Iris pigment epithelial cell (primary cell): ENCODE measurements at places on chromosomes 7 and 10.
A peak's percentile ranks its signal among the peaks of the same experiment; 100 is the strongest.

- DNase-seq = no peak
These were observed 57.6 kb upstream of the PIK3CG start for GRCh38 chr7:106807474-106807873.

- no peak for DNase-seq
These were observed 578.3 kb downstream of the ETV1 start for GRCh38 chr7:13411151-13411550.

DNA sequence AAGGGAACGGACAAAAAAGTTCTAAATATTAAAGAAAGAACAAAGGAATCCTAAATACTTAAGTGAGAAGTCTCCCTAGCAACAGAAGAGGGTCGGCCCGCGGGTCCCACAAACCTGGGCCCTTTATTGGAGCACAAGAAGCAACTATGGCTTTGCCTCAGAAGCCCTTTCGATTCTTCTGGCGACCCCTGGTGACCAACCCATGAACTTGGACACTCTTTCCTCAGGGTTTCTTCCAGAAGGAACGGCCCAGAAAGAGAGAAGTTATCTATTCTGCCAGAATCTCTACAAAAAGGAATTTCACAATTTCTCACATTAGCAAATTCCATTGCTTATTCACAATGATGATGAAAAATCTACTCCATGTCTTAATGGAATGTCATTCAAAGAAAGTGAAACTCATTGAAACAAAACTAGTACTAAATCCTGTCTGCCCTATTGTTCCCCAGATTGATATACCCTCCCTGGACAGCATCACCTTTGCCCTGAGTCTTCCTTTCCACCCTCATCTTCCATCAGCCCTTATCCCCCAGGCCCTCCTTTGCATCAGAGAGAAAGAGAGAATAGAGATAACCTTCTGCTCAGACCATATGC, 43.7 kb downstream of the CPVL start:
- DNase-seq = peak; percentile 60

GRCh38 chr7:92925876-92926696, 89.7 kb upstream of the CDK6 start:
- DNase-seq = peak; percentile 48

DNA sequence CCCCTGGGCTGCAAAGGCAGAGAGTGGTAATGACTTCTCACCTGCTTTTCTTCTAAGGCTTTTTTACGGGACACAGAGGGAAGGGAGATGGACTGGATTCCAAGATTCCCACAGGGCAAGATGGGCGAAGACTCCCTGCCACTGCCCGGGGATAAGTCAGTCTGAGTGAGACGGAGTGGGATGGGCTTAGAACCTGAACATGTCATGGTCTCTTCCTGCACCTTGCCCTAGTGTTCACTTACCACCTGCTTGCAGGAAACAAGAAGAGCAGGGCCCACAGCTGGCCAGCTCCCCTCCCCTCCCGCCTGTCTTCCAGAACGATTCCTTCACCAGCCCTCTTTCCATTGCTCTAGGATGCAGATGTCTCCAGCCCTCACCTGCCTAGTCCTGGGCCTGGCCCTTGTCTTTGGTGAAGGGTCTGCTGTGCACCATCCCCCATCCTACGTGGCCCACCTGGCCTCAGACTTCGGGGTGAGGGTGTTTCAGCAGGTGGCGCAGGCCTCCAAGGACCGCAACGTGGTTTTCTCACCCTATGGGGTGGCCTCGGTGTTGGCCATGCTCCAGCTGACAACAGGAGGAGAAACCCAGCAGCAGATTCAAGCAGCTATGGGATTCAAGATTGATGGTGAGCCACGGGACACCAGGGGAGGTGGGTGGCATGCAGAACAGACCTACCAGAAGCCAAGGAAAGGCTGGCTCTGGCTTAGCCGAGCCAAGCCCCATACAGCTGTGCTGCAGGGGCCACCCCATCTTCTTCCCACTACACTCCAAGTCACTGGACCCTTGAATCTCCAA, 1.3 kb downstream of the SERPINE1 start:
- peak; percentile 70 for DNase-seq

- DNase-seq = peak; percentile 71
These were observed 134.6 kb upstream of the TCF7L2 start for GRCh38 chr10:112815269-112816032.

GRCh38 chr7:115232041-115232440, 310.1 kb downstream of the MDFIC start:
- no peak for DNase-seq

- DNase-seq = peak; percentile 15
These were observed 93.7 kb downstream of the EPC1 start for GRCh38 chr10:32253276-32253675.
